ENCODE measurements at places on chromosomes 11 and 22.

DNA sequence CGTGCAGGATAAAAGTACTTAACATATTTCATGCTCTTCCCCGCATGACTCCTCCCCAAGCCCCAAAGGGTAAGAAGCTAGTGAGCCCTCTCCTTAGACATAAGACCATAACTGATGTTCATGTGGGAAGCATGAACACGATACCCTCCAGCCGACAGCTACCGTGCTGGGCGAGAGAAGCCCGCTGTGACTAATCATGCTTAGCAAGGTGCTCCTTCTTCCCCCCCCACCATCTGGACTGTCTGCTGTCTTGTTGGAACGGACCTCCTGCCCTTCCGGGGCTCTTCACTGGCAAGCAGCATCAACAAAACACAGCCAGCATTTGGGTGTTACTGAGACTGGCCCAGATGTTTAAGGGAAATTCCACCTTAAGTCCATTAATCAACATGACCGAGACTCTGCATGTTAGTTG lies 200.6 kb downstream of the DBX1 start:
- no peak for DNase-seq

- no peak for DNase-seq
Measured at GRCh38 chr11:11563200-11563975, 58.4 kb downstream of the GALNT18 start.

- no peak for DNase-seq
Measured at GRCh38 chr11:28951191-28951590, 843.0 kb downstream of the METTL15 start.

DNA sequence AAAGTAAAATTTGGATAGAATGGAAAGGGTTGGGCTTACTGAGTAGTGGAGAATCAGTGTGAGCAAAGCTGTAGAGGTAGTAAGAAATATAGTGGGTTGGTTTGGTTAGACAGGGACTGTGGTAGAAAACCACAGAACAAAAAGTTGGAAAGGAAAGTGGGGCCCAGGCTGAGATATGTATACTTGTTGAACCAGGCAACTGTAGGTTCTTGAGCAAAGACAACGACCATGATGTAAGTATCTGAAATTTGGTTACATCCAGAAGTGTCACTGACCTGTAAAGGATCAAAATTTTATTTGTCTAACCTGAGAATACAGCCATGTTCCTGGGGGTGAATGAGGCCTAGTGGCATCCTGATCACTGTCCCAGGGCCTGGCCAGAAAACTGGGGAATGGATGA lies 114.1 kb downstream of the STIM1 start:
- no peak for DNase-seq

- no peak for DNase-seq
Measured at GRCh38 chr22:26632422-26633155, 10.8 kb downstream of the CRYBA4 start.

DNA sequence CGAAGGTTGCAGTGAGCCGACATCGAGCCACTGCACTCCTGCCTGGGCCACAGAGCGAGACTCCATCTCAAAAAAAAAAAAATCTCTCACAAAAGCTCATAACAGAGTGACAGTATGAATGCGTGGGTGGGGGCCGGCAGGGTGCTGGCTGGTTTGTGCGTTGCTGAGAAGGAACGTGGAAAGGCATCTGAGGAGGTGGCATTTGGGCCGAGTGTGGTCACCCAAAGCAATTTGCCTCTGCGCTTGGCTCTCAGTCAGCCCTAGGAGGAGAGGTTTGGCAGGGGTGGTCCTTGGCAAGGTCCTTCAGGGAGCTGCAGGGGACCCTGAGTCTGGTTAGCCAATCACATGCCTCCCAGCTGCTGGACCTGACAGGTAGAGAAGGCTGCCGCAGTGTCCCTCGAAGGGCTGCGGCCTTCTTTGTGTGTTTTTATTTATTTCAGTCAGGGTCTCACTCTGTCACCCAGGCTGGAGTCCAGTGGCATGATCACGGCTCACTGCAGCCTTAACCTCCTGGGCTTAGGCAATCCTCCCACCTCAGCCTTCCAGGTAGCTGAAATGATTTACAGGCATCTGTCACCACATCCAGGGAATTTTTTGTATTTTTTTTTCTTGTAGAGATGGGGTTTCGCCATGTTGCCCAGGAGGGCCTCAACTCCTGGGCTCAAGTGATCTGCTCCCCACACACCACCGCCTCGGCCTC lies 23.5 kb upstream of the OSBPL5 start:
- no peak for DNase-seq

- no peak for DNase-seq
Measured at GRCh38 chr22:28394513-28395110, 285.0 kb downstream of the TTC28 start.
